ENCODE measurements at places on chromosomes 3 and 15. TPM values are rescaled to one million over a fixed set of nuclear protein-coding genes. Genes with fewer than 3 reads are reported as not detected.

- no peak for DNase-seq
- H3K27me3 ChIP-seq = no peaks in the 10 kb centered on the region
- no peak overlapping the region for H3K4me3 ChIP-seq
- H3K4me1 ChIP-seq = peaks cover 1% of the 10 kb centered on the region
- no peaks in the 10 kb centered on the region for H3K36me3 ChIP-seq
- no peak overlapping the region for H3K27ac ChIP-seq
Observed at GRCh38 chr3:23648326-23648995, 157.3 kb upstream of the UBE2E1 start.

DNA sequence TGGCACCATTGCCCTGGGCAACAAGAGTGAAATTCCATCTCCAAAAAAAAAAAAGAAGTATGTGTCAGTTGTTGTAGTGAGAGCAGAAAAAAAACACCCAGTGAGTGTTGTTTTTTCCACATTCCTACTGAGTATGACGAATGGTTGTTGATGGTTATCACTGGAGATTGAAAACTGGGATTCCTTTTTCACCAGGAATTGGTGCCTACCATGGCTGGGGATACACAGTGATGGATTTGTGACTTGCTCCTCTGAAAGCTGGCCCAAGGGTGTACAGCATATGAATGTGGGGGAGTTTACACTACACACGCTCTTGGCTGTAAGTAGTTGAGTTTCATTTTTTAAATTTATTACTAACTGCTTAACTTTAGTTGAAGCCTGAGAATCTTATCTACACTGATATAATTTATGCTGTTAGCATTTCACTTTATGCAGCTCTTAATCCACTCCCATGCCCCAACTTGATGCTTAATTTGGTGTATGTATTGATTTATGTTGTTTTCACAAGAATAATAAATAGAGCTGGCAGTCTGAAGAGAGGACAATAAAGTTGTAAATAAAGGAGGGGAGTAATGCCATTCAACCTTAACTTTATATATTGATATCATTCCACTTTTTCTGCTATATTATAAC, 56.0 kb upstream of the MME start:
- no peaks in the 10 kb centered on the region for H3K27me3 ChIP-seq
- no peaks in the 10 kb centered on the region for H3K36me3 ChIP-seq
- no peak overlapping the region for H3K4me3 ChIP-seq
- no peak for DNase-seq
- no peak overlapping the region for H3K27ac ChIP-seq
- no peaks in the 10 kb centered on the region for H3K4me1 ChIP-seq

GRCh38 chr15:70355275-70355795, 257.6 kb upstream of the TLE3 start:
- no peak overlapping the region for H3K4me3 ChIP-seq
- no peak overlapping the region for H3K27ac ChIP-seq
- no peaks in the 10 kb centered on the region for H3K4me1 ChIP-seq

- no peak for DNase-seq
- H3K4me1 ChIP-seq = peaks cover 5% of the 10 kb centered on the region
- no peaks in the 10 kb centered on the region for H3K27me3 ChIP-seq
- H3K4me3 ChIP-seq = no peak overlapping the region
Observed at GRCh38 chr3:114274929-114275328, 18.9 kb upstream of the TIGIT start.

DNA sequence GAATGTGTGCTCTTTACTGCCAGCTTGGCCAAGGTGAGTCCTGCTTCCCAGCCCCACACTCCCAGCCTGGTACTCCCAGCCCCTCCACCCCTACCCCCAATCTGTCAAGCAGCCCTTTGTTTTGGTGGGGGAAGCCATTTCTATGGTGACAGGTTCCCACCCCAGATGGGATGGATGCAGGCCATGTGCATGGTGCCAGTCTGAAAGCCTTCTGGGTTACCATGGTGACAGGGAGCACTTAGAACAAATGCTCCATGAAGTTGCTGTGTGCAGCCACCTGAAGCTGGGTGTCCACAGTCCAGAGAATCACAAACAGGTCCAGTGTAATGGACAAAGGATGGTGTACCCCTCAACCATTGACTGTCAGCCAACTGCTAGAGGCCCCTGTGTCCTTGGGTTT, 19.1 kb upstream of the VILL start:
- H3K27ac ChIP-seq = no peak overlapping the region
- peaks cover 6% of the 10 kb centered on the region for H3K4me1 ChIP-seq
- no peaks in the 10 kb centered on the region for H3K27me3 ChIP-seq
- H3K4me3 ChIP-seq = no peak overlapping the region
- H3K36me3 ChIP-seq = no peaks in the 10 kb centered on the region

DNA sequence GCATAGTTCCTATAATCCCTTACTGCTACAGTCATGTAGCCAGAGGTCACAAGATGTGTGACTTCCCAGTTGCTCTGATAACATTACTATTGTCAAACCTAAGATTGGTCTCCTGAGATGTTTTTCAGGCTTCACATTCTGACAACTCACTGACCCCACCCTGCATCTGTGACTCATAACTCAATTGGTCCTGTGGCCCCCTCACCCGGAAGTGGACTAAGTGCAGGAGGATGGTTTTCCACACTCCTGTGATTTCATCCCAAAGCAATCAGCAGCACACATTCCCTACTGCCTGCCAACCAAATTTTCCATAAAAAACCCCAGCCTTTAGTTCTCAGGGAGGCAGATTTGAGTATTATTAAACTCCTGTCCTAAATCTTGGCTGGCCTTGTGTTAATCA, 564.9 kb upstream of the ZNF385D start:
- no peak overlapping the region for H3K4me3 ChIP-seq
- no peaks in the 10 kb centered on the region for H3K36me3 ChIP-seq
- H3K27ac ChIP-seq = no peak overlapping the region
- no peaks in the 10 kb centered on the region for H3K27me3 ChIP-seq

DNA sequence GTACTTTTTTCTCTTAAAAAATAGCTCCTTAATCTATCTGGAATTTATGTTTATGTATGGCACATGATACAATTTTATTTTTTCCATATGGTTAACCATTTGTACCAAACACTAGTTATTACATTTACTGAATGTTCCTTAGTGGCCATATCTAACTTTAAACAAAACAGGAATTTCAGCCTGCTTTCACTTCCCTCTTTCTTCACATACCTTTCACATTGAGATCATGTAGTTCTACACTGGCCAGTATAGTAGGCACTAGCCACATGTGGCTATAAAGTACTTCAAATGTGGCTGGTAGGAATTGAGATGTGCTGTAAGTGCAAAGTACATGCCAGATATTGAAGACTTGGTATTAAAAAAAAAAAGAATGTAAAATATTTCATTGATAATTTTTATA, 4.7 kb upstream of the RYK start:
- DNase-seq = no peak
- H3K4me1 ChIP-seq = peaks cover 19% of the 10 kb centered on the region
- no peaks in the 10 kb centered on the region for H3K36me3 ChIP-seq
- peaks cover 48% of the 10 kb centered on the region for H3K27me3 ChIP-seq

Gene XIRP1
- 0.05 TPM for total RNA-seq

Gene SEC61A1
- 203 TPM for total RNA-seq

Gene AMT
- 5.2 TPM for total RNA-seq

Gene TRH
- total RNA-seq = not detected
